ENCODE measurements at places on chromosomes 1 and 21.

DNA sequence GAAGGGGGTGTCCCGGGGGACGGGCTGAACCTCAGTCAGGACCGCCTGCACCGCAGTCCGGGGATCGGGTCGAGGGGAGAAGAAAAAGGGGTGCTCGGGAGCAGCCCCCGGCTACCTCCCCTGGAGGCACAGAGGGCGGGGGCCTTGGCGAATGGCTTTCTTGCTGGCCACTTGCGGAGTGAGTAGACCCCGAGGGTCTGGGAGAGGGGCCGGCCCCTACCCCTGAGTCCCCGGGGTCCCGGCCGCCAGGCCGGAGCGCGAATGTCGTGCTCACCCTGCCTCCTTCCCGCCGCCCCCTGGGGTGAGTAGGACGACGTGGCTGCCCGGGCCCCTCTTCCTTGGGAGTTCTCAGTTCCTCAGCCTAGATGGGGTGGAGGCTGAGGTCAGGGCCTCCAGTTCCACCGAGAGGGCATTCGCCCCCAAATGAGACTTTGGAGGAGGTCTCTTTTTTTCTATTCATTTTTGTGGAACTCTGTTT is 113.0 kb downstream of the OSBPL9 start:
- no peak for DNase-seq

DNA sequence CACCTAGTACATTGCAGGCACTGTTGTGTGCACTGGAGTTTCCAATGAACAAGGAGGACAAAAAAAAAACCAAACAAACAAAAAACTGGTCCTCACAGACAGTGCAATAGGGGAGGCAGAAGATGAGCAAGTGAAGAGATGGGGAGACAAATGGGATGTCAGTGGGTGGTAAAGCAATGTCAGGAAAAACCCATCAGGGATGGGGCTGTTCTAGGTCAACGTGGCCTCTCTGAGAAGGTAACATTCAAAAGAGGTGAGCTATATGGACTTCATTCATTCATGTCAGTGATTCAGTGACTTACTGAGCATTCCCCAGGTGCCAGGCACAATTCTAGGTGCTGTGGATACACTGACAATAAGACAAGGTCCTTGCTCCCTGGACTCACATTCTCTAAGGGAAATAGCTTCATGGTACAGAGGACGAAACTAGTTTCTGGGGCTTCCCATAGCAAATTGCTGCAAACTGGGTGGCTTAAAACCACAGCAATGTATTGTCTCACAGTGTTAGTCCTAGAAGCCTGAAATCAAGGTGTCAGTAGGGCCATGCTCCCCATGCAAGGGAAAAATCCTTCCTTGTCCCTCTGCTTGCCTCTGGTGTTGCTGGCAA is 140.5 kb upstream of the KLHDC7A start:
- no peak for DNase-seq

GRCh38 chr1:9069326-9070100 is at the start of gene SLC2A5:
Gene SLC2A5 (minus strand): TSS chr1:9069635. CDS start chr1:9069536, 99 bp downstream.
- DNase-seq: no peak

DNA sequence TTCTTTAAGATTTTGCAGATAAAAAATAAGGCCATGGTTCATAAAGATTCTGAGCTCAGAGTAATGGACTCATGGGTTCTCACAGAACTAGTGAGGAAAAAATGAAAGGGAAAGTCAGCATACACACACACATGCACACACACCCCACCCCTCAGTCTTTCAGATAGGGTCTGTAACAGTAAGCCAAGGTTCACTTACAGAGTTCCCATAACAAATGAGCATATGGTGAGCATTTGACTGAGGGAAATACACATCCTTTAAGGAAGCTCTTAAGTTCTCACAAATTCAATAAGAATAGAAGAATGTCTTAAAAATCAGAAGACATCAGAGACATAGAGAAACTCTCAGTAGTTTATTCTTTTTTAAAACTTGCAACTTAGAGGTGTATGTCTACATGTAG is 57.9 kb downstream of the NTMT2 start:
- DNase-seq: no peak

DNA sequence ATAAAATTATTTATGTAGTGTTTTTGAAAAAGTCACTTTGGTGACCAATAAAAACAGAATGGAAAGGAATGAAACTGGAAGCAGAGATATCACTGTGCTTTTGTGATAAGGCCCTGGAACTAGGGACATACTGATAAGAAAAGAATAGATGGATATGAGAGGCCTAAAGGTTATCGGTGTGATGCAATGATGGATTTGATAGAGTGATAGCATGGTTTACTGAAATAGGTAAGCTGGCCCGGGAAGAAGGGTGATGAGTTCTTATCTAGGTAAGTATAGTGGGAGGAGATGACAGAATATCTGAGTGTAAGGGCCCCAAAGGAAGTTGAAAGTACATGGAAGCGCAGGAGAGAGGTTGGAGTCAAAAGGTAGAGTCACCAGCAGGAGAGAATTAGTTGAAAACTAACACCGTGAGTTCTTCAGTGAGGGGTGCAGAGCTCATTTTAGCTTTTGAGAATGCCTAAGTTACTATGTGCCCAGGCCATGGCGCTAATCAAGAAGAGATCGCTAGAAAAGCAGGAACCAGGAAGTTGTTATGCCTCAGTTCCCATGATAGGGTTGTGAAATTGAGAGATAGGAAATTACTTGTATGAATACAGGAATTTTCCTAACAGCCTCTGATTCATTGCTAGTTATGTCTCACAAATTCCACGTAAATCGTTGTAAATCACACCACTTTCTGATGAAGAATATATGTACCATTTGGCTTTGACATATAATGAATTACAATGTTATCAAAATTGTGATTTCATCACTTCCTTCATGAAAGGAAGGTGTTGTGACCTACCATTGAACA is 115.3 kb downstream of the PLA2G4A start:
- no peak for DNase-seq
